ENCODE measurements at places on chromosomes 7 and 10.

DNA sequence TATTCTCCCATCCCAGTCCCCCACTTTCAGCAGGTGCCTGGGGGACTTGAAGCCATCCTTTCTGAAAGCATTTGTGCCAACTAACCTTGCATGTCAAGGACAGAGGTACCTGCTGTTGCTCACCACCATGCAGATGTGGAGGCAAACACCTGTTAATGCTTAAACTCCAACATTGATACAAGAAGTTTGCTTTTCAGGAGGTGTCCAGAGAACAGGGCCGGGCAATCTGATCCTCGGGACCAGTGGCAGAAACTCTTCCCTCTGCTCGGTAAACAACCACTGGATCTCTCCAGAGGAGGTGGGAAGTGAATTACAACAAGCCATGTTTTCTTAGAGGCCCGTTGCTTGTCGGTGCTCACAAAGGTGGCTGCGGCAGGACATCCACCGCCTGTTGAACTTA lies 54.7 kb downstream of the FGFR2 start:
- DNase-seq = no peak

GRCh38 chr10:43479275-43479674 lies 42.4 kb downstream of the ZNF487 start:
- DNase-seq = no peak

DNA sequence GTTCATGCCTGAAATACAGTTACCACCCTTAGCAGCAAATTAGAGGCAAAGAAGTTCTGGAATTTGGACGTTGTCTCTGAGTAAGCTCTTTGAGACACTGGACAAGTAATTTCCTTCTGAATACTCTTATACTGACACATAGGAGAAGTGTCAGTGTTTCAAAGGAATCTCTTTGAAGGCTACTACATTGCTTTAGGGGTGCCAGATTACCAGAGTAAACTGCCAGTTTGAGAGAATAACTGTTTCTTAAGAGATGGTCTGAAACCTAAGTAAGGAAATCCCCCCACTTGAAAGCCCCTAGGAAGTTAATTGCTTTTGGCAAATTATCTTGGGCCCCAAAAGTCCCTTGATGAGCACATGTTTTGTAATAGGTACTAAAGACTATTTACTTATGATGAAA lies 3.4 kb downstream of the FAS start:
- no peak for DNase-seq

- DNase-seq = no peak
Measured at GRCh38 chr10:129532838-129533237, 65.8 kb downstream of the MGMT start.

DNA sequence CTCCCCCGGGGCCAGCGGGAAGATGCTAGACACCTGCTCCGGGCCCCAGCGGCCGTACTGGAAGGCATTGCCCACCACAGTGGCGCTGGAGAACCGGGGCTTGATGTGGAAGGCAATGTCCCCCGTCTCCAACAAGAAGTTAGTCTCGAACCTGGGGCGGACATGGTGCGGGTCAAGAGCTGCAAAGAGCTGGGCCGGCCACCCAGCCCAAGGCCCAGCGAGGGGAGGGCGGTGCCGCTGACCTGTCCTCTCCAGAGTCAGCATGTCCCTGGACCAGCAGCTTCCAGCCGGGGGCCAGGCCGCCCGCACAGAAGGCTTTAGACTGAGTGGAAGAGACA lies 551 bp downstream of the GRIFIN start:
- no peak for DNase-seq

GRCh38 chr10:624605-625332 lies 64.7 kb downstream of the DIP2C start:
- peak; percentile 95 for DNase-seq

DNA sequence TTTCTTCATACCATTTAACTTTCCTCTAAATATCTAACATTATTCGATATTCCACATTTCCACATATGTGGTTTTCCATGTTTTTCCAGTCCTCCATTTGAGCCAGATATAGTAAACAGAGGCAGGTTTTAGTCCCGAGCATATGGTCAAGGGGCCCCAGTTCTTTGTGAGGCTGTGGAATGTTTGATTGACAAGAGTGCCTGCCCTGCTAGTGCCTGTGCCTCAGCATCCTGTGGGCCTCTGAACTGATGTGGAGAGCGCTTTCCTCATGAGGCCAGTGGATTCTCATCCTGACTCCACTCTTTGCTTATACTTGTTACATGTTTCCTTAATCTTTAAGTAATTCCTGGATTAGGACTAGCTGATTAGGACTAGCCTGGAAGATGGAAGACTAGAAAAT lies 58.8 kb downstream of the POM121L12 start:
- DNase-seq = no peak

DNA sequence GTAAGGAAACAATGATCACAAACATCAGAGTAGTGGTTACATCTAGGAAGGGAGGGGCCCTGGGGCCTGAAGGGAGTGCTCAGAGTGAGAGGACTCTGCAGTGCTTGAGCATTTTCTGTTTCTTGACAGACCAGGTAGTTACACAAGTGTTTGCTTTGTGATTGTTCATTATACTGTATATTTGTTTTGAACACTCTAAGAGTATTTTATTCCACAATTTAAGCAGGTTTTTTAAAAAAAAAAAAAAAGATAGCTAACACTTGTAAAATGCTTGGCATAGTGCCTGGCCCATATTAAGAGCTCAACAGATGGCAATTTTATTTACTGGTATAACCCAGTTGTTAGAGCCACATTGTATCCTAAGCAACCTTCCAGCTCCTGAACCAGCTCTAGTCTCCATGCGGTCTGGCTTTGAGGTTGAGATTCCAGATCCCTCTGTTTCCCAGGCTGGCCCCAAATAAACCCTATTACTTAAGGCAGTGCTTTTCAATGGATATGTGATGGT lies 20.1 kb upstream of the ATXN7L1 start:
- DNase-seq = no peak

- no peak for DNase-seq
Measured at GRCh38 chr7:33350577-33350976, 221.2 kb downstream of the BBS9 start.
